ENCODE measurements at places on chromosomes 16 and 17.

- DNase-seq: no peak
Observed at GRCh38 chr17:40555296-40556190, 9.7 kb downstream of the CCR7 start.

- DNase-seq: no peak
Observed at GRCh38 chr17:3857261-3858105, 11.4 kb upstream of the NCBP3 start.

GRCh38 chr16:22787466-22788192 lies 26.3 kb upstream of the HS3ST2 start:
- peak; percentile 27 for DNase-seq

- no peak for DNase-seq
Observed at GRCh38 chr16:57721356-57722209, 14.0 kb upstream of the KATNB1 start.

GRCh38 chr17:41322094-41322902 lies 6.8 kb upstream of the KRTAP17-1 start:
- peak; percentile 39 for DNase-seq

DNA sequence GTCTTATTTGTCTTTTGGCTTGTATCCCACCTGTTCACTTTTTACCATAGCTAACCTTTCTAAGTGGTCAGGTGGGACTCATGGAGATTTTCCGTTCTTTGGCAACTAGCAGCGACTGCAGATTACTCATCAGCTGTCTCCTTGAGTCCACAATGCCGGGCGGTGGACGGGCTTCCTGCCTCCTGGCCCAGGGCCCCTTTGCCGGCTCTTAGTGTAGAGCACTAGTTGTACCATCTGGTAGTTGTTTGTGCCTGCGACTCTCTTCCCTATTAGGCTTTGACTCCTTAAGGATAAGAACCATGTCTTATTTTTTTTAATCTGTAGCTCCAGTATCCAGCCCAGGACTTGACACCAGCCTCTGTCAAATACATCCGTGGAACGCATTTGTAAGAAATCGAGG lies 399.9 kb downstream of the WWOX start:
- DNase-seq: no peak

DNA sequence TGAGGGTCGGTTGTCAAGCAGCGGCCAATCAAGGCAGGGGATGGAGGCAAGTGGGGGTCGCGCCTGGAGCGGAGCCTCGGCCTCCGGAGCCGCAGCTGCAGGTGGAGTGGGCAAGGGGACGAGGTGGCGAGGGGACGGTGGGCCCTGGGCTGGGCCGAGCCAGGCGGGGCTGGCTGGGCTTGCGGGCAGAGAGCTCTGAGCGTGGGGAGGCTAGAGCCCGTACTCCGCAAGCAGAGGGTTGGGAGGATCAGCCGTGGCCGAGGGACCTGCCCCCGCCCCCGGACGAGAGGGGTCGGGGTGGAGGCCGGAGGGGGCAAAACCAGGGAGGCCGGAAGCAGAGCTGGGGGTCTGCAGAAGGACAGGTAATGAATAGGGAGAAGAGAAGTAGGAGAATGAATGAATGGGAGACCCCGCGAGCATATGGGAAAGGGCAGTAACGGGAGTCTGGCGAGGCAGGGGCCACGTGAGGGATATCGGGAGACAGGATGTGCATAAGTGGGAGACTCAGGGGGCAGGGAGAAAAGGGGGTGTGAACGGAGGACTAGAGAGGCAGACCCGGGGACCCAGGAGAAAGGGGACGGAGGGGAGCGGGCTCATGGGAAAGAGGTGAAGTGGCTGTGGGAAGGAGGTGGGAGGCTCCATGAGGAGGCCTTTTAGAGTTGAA lies at the start of gene KATNB1:
Gene KATNB1 (plus strand): TSS at position 16 of the 664 bp plus-strand sequence. CDS start 1,474 bp downstream, outside the sequence.
- DNase-seq: no peak

GRCh38 chr16:19599968-19600716 lies 44.6 kb downstream of the VPS35L start:
- no peak for DNase-seq

- DNase-seq: no peak
Observed at GRCh38 chr17:48892940-48893645, 506 bp downstream of the ATP5MC1 start.

GRCh38 chr17:8060274-8060673 lies 21.4 kb downstream of the ALOX15B start:
- DNase-seq: peak; percentile 77

- DNase-seq: no peak
Observed at GRCh38 chr17:39966771-39967170, 4.0 kb downstream of the GSDMA start.

- no peak for DNase-seq
Observed at GRCh38 chr17:49201481-49201927, 8.9 kb downstream of the GNGT2 start.

DNA sequence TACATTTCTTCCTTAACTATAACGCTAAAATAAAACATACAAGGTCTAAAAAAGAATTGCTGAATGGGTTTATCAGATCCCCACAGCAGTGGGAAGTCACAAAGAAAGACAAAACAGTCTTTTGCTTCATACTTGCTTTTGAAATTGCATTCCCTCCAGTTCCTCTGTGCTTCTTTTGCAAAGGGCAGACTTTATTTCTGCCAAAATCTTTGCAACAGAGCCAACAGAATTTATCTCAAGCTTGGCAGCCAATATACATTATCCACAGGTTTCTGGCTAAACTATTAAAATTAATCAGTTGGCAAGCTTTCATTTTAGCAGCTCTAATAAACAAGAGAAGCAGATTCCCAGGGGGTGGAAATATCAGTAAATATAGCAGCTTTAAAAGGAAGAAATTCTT lies 378.9 kb upstream of the CA10 start:
- no peak for DNase-seq

GRCh38 chr17:49527927-49528651 lies 33.0 kb downstream of the NGFR start:
- no peak for DNase-seq

DNA sequence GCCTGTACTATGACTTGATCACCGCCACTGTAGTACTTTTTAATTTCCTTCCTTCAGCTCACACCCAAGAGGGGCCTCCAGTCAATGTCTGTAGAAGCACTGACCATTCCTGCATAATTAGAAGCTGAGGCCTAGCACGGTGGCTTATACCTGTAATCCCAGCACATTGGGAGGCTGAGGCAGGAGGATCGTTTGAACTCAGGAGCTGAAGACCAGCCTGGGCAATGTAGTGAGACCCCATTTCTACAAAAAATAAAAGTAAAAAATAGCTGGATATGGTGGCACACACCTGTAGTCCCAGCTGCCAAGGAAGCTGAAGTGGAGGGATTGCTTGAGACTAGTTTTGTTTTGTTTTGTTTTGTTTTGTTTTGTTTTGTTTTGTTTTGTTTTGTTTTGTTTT lies 5.9 kb downstream of the KLHL36 start:
- DNase-seq: no peak

- DNase-seq: no peak
Observed at GRCh38 chr17:34579017-34579946, at the start of gene TMEM132E. TSS of gene TMEM132E (plus strand) at chr17:34579582. CDS start at chr17:34581077, 1,495 bp downstream.

DNA sequence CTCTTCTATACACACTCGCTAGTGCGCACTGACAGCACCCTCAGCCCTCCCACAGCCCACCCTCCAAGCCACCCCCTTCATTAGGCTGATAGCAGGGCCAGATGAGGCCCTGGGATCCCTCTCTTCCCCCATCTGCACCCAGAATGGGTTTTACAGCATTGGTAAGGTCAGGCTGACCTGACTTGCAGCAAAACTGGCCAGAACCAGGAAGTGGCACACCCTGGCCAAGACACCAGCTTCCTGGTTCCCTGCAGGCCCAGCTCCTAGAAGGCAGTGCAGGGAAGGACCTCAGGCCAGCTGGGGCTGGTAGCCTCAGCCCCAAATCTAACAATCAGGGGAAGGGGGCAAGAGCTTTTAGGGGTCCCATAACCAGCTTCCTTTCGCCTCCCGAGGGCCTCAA lies 50.0 kb upstream of the MRPS23 start:
- DNase-seq: peak; percentile 77

DNA sequence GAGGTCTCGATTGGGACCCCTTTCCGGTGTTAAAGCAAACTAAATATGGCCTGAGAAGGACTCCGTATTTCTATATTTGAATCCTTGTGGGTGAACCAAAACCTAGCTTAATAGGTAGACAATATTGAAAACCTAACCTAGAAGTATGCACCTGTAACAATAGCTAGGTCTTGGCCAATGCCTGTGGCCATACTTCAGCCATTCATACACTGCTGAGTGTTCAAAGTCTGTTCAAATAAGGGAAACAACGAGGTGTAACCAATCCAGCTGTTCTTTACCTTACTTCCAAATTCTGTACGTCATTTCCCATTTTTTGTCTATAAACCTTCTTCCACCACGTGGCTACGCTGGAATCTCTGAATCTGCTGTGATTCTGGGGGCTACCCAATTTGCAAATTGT lies 34.1 kb upstream of the HELZ start:
- no peak for DNase-seq

- peak; percentile 61 for DNase-seq
Observed at GRCh38 chr16:67968400-67969253, at the start of gene SLC12A4. TSS of gene SLC12A4 (minus strand) at chr16:67968637. CDS start at chr16:67968553, 84 bp downstream.

DNA sequence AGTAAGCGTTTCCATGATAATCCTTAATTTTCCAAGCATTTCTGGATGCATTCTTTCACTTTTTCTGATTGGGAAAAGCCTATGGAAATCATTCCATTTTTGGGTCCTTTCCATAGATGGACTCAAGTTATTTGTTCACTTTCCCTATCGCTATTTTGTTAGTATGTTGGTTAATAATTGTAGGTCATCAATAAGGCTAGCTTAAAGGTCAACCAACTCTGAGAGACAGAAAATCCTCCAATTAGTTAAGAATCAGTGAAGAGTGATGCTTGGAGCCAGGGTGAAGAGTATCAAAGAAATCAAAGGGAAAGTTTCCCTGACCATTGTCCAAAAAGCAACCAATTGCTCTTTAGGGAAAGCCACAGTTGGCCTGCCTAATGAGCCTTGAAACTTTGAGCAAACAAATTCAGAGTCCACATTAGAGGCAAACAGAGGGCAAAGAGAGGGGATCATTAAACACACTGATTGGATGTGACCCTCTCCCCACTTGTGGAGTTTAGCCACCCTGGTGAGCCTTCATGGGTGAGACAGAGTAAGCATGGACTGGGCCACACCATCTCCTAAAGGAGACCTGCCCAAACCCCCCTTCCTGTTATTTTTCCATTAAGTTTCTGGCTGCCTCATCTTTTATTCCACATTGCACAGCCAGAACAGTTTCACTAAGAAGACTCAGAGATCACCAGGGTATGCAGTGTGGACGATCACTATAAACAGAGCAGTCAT lies 133.4 kb upstream of the DYNLRB2 start:
- no peak for DNase-seq
